ENCODE measurements at places on chromosomes 12 and 14. TPM values are rescaled to one million over a fixed set of nuclear protein-coding genes. Genes with fewer than 3 reads are reported as not detected.

The PLA2G1B gene
- not detected for polyA plus RNA-seq

The FRMD6 gene
- 2.4 TPM for polyA plus RNA-seq

The NEMF gene
- polyA plus RNA-seq, result 26.1 TPM

The ANG gene
- 24.5 TPM for polyA plus RNA-seq

The STYK1 gene
- 0.58 TPM for polyA plus RNA-seq

DNA sequence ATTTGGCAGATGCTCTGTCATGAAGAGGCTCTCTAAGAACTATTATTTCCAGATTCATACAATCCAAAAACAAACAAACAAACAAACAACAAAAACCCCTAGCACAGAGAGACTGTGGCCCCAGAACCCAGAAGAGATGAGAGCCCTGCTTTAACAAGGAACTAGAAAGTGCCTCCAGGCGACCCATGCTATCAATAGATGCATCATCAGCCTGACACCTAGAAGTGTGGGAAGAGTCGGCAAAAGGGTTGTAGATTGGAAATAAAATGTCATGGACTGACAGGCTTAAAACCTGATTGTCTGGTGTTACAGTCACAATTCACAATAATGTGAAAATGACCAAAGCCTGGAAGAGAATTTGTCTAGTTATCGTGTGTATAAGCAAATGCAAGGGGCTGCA is 50.6 kb upstream of the FLRT2 start:
- no peak for DNase-seq

GRCh38 chr12:128483526-128484255 is 216.7 kb downstream of the TMEM132C start:
- no peak for DNase-seq

DNA sequence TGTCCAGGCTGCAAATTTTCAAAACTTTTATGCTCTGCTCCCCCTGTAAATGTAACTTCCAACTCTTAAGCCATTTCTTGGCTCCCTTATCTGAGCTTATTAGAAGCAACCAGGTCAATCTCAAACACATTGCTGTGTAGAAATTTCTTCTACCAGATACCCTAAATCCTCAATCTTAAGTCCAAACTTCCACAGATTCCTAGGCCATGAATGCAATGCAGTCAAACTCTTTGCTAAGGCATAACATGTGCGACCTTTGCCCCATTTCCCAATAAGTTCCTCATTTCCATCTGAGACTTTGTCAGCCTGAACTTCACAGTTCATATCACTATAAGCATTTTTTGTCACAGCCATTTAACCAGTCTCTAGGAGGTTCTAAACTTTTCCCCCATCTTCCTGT is 64.5 kb downstream of the TMTC3 start:
- DNase-seq, result no peak

GRCh38 chr12:69383074-69383473 is 23.5 kb downstream of the YEATS4 start:
- DNase-seq, result no peak

GRCh38 chr12:108696111-108696995 is 35.0 kb downstream of the CORO1C start:
- no peak for DNase-seq

GRCh38 chr12:67069451-67070306 is 199.5 kb upstream of the CAND1 start:
- peak; percentile 78 for DNase-seq

DNA sequence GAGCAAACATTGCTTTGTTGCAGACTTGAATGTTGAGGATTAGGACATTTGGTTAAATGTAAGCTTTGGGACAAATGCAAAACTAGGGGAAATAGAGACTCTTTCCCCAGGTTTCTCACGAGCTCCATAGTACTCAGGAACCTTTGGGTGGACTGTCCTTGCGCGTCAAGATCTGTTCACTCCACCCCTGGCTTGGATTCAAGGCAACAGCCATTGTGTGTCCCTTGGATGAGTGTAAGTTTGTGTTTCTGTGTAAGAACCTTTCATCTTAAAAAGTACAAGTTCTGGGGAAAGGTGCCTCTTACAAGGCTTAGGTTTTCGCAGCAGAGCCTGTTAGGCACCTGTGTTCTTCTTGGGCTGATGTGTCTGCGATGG is 3.7 kb downstream of the SUSD6 start:
- no peak for DNase-seq

DNA sequence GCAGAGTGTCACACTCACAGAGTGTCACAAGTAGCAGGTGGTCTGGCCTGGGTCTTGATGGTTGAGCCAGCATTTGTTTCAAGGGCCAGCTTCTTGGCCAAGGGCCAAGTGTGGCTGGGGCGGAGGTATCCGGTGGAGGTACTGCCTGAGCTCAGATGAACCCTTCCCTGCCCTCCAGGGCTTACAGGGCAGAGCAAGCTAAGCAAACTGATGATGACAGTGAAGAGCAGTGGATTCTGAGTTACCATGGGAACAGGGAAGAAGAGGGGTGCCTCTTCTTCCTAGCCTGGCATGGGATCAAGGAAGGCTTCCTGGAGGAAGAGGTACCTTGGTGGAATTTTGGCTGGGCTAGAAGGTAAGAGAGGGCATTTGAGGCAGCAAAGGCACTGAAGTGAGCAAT is 35.7 kb downstream of the MVK start:
- no peak for DNase-seq

- no peak for DNase-seq
These were observed 484.4 kb downstream of the ATP23 start for GRCh38 chr12:58425481-58426392.

DNA sequence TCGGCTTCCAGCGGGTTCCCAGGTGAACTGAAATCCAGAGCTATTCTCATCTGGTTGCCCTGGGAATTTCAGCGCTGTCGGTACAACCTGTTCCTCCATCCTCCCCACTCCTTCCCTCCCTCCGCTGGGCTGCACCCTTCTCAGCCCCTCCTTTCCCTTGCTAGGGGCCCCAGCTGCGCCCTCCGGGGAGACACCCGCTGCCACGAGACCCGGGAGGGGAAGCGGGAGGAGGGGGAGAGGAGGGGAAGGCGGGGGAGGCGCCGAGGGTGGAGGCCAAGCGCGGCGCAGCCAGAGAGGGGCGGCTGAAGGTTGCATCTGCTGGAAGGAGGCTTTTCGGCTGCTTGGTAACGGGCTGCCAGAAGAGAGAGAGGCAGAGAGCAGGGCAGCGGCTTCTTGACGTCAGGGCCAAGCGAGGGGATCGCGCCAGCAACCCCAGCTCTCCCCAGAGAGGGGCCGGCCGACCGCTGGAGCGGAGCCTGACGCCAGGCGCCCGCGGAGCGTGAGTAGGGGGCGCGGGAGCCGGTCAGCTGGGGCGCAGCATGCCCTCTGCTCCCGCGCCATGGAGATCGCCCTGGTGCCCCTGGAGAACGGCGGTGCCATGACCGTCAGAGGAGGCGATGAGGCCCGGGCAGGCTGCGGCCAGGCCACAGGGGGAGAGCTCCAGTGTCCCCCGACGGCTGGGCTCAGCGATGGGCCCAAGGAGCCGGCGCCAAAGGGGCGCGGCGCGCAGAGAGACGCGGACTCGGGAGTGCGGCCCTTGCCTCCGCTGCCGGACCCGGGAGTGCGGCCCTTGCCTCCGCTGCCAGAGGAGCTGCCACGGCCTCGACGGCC is at the start of gene KCNA5:
Gene KCNA5, plus strand, starts transcription at position 291 of the 831 bp plus-strand sequence. Its CDS starts 269 bp downstream, at position 560.
- peak; percentile 83 for DNase-seq

DNA sequence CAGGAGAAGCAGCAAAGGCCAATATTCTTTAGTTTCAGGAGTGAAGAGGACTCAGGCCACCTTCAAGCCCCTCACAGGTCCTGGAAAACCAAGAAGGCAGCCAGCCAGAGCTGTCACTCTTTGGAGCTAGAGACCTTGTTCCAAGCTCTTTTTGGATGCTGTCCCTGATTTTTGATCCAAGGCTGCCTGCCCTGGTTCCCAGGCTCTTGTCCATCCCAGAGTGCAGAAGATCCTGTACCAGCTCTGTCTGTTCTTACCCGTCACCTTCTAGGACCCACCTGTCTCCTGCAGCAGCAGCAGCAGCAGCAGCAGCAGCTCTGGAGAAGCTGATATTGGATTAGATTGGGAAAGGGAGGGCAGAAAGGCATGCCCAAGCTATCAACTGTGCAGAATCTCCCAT is 157.1 kb upstream of the NEDD1 start:
- DNase-seq, result no peak
